ENCODE measurements at places on chromosomes 3 and 15.

GRCh38 chr15:57213862-57214261, 162.4 kb upstream of the CGNL1 start:
- DNase-seq: peak; percentile 71

DNA sequence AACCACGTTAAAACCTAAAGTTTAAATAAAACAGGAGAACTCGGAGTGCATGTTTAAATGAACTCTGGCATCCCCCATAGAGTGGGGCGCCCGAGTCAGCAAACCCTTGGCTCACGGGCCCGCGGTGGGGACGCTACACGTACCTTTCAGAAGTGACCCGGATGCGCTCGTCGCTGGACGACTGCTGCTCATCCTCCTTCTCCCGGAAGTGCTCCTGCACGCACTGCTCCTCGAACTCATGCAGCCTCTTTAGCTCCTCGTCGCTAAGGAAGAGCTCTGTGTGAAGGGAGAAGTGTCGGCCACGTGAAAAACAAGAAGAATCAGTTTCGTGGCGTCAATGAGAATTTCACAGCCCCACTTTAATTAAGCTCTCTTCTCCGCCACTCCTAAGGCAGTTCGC, 34.6 kb upstream of the MTMR10 start:
- no peak for DNase-seq

GRCh38 chr15:91552555-91552954, 301.0 kb upstream of the SLCO3A1 start:
- DNase-seq: peak; percentile 75

- peak; percentile 25 for DNase-seq
Measured at GRCh38 chr3:13559764-13560525, 11.0 kb downstream of the FBLN2 start.

Data from NCI-H524 treated with DMSO at 0.1 percent for 48 hours (cell line).